Aorta (tissue), 5 donors: ENCODE measurements at places on chromosomes 12 and 14. TPM values are rescaled to one million over a fixed set of nuclear protein-coding genes. Genes with fewer than 3 reads are reported as not detected.

- no peak for DNase-seq
- no peak overlapping the region for H3K4me3 ChIP-seq
- H3K27me3 ChIP-seq: no peaks in the 10 kb centered on the region
- no peak overlapping the region for H3K27ac ChIP-seq
Observed at GRCh38 chr14:23518709-23519108, 32.9 kb downstream of the ZFHX2 start.

The SLC39A2 gene
- total RNA-seq: not detected

DNA sequence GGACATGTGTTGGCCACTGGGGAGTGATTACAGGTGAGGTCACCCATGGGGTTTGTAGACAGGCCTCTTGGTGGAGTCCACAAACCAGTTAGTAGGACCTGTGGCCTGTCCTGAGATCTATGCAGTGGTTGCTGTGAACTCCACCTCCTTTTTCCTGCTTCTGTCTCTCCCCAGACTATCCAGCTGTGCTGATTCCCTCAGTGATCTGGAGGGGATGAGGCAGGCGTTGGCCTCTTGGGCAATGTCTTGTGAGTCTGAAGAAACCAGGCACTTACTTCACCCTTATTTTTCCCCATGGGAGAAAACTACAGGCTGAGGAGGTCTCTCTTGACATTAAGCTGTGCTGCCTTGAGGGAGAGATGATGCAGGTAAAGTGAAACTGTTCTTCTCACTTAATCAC is 257.2 kb upstream of the PRICKLE1 start:
- no peak overlapping the region for H3K27ac ChIP-seq
- no peaks in the 10 kb centered on the region for H3K4me1 ChIP-seq
- no peak overlapping the region for H3K4me3 ChIP-seq
- no peaks in the 10 kb centered on the region for H3K27me3 ChIP-seq

- DNase-seq: no peak
- no peaks in the 10 kb centered on the region for H3K27me3 ChIP-seq
- H3K36me3 ChIP-seq: peaks cover 2% of the 10 kb centered on the region
Observed at GRCh38 chr12:27366621-27367020, 34.0 kb downstream of the BMAL2 start.

The CLEC6A gene
- not detected for total RNA-seq

DNA sequence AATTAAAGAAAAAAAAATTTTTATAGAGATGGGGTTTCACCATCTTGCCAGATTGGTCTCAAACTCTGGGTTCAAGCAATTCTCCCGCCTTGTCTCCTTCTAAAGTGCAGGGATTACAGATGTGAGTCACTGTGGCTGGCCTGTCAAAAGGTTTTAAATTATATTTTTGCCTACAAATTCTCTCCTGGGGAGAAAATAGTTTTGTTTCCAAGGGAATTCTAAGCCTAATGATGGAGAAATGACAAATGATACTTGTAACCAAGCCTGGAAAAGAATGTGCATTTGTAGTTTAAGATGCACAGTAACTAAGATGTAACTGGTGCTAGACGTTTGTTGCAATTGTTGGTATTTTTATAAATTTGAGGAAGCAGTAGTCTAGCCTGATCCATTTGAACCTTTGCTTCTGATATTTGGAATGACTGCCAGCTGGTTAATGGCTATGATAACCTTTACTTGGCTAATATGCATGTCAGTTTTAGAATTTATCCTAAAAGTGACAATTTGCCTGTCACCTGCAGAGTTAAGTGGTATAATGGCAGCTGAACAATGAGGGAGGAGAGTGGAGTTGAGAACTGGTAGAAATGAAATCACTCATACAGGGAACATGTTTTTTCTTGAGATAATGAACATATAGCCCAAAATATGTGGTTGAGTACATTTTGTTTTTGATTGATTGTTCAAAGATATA is 148.0 kb downstream of the FUT8 start:
- DNase-seq: no peak
- no peaks in the 10 kb centered on the region for H3K36me3 ChIP-seq
- H3K4me1 ChIP-seq: no peaks in the 10 kb centered on the region
- no peak overlapping the region for H3K4me3 ChIP-seq
- H3K27ac ChIP-seq: no peak overlapping the region

The ADGRD1 gene
- 97.6 TPM for total RNA-seq

DNA sequence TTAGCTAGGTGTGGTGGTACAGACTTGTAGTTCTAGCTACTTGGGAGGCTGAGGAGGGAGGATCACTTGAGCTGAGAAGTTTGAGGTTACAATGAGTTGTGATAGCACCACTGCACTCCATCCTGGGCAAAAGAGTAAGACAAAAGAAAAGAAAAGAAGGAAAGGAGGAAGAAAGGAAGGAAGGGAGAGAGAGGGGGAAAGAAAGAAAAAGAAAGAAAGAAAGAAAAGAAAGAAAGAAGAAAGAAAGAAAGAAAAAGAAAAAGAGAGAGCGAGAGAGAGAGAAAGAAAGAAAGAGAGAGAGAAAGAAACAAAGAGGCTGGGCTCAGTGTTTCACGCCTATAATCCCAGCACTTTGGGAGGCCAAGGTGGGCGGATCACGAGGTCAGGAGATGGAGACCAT is 10.3 kb upstream of the GNPTAB start:
- H3K36me3 ChIP-seq: no peaks in the 10 kb centered on the region
- no peaks in the 10 kb centered on the region for H3K27me3 ChIP-seq
- H3K4me1 ChIP-seq: no peaks in the 10 kb centered on the region

The CFAP251 gene
- 3.9 TPM for total RNA-seq

GRCh38 chr12:124543052-124543589 is 24.3 kb downstream of the NCOR2 start:
- H3K4me1 ChIP-seq: no peaks in the 10 kb centered on the region
- H3K27ac ChIP-seq: no peak overlapping the region
- H3K36me3 ChIP-seq: no peaks in the 10 kb centered on the region
- H3K27me3 ChIP-seq: no peaks in the 10 kb centered on the region
- H3K4me3 ChIP-seq: no peak overlapping the region

The JAG2 gene
- total RNA-seq: 32.1 TPM

The HSPA2 gene
- 28.9 TPM for total RNA-seq

GRCh38 chr12:3881281-3881950 is 8.2 kb upstream of the PARP11 start:
- no peaks in the 10 kb centered on the region for H3K36me3 ChIP-seq
- H3K4me3 ChIP-seq: no peak overlapping the region
- H3K27ac ChIP-seq: no peak overlapping the region

GRCh38 chr12:70194076-70194475 is 49.2 kb upstream of the CNOT2 start:
- H3K27ac ChIP-seq: no peak overlapping the region
- H3K27me3 ChIP-seq: no peaks in the 10 kb centered on the region
- no peak overlapping the region for H3K4me3 ChIP-seq
- H3K36me3 ChIP-seq: no peaks in the 10 kb centered on the region
- no peak for DNase-seq

DNA sequence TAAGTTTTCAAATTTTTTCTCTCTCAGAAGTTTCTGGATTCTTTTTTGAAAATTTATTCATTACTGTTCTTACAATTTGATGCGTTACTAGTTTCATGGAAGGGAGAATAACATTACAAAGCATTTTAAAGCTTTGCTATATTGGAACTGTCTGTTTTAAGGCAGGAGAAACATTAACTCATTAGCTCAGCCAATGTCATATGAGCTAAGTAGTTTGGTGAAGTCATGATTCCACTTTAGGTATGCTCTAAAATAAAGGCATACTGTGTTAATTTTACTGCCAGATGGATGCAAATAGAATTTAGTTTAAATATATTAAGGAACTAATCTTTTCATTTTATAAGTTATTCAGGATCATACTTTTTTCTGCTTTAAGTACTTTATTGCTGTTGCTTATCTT is 46.0 kb downstream of the ARID2 start:
- no peak for DNase-seq
- H3K27ac ChIP-seq: no peak overlapping the region
- H3K36me3 ChIP-seq: no peaks in the 10 kb centered on the region
- no peak overlapping the region for H3K4me3 ChIP-seq

- no peaks in the 10 kb centered on the region for H3K27me3 ChIP-seq
- H3K4me3 ChIP-seq: no peak overlapping the region
- DNase-seq: no peak
- no peaks in the 10 kb centered on the region for H3K4me1 ChIP-seq
- H3K36me3 ChIP-seq: no peaks in the 10 kb centered on the region
Observed at GRCh38 chr12:13377698-13378097, 181.2 kb downstream of the EMP1 start.

DNA sequence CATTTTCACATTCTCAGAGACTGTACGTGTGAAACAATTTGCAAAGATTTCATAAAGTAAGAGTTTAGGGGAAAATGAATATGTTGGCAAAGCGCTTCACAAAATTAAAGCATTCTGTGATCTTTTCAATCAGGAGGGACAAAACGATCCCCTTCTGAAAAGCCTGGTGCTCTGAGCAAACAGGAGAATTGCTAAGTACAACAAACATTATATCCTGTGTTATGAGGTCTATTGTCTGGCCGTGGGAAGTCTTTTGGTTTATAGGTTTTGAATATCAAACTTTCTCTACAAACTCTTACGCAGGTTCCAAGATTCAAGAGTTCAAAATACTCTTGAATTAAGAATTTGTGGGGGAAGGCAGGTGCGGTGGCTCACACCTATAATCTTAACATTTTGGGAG is 7.2 kb upstream of the FOXN3 start:
- no peaks in the 10 kb centered on the region for H3K36me3 ChIP-seq
- H3K4me3 ChIP-seq: no peak overlapping the region
- no peaks in the 10 kb centered on the region for H3K4me1 ChIP-seq
- H3K27ac ChIP-seq: no peak overlapping the region
- no peaks in the 10 kb centered on the region for H3K27me3 ChIP-seq

DNA sequence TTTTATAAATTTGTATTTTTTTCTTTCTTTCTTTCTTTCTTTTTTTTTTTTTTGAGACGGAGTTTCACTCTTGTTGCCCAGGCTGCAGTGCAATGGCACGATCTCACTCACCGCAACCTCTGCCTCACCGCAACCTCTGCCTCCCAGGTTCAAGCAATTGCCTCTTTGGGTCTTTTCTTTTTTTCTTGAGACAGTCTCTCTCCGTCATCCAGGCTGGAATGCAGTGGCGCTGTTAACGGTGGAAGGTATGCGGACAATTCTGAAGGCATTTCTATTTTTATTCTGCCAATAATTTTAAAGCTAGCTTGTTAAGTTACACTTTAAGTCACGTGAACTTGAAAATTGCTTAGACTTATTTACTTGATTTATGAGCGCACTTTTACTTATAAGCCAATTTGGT is 8.8 kb upstream of the PHC1 start:
- H3K4me1 ChIP-seq: no peaks in the 10 kb centered on the region
- H3K27ac ChIP-seq: no peak overlapping the region
- no peaks in the 10 kb centered on the region for H3K27me3 ChIP-seq
- no peak overlapping the region for H3K4me3 ChIP-seq
- H3K36me3 ChIP-seq: no peaks in the 10 kb centered on the region

DNA sequence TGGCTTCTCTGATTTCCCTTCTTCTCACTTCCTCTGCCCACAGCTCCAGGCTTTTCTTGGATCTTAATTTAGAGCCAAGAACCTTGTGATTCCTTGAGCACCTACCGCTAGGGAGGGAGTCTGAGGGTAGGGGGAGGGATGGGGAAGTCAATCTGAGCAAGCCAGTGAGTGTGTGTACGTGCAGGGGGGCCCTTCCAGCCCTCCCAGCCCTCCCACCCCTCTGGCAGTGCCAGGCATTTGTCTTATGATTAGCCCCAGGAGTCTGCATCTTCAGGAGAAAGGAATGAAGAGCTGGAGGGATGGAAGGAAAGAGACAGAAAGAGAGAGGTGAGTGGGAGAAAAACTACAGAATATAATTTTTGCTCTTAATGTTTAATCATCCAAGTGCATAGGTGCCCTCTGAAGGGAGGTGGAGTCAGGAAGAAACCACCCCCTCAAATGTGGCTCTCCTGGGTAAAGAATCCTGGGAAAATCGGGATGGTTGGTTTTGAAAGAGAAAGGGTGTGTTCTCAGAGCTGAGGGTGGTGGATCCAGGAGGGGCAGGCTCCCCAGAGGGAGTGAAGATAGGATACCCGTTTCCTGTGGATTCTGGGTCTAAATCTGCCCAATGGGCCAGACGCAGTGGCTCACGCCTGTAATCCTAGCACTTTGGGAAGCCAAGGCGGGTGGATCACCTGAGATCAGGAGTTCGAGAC is 2.1 kb downstream of the PIANP start:
- H3K36me3 ChIP-seq: no peaks in the 10 kb centered on the region
- no peak overlapping the region for H3K27ac ChIP-seq
- H3K4me3 ChIP-seq: no peak overlapping the region
- H3K27me3 ChIP-seq: no peaks in the 10 kb centered on the region
- peak; percentile 37 for DNase-seq
- no peaks in the 10 kb centered on the region for H3K4me1 ChIP-seq

DNA sequence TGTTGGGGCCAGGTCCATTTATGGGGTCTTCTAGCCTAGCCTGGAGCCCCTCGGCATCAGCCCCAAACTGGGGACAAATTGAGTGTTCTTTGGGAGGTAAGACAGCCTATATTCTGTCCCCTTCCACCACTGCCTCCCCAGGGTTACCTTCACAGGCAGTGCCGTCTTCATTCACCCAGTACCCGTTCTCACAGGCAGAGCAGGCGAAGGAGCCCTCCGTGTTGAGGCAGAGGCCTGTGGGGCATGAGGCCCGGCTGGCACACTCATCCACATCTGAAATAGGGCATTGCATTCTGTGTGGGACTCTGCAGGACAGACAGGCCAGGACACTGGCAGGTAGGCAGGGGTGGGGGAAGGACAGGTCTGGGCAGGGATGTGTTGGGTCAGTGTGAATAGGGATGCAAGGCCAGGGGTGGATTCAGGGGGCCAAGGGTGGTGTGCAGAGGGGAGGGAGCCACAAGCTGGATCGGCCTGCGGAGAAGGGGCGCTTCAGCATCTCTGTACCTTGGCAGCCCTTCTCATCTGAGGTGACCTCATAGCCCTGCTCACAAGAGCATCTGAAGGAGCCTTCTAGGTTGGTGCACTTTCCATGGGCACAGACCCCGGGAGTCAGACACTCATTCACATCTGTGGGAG is 16.1 kb downstream of the ISCA2 start:
- no peaks in the 10 kb centered on the region for H3K27me3 ChIP-seq
- no peak overlapping the region for H3K27ac ChIP-seq
- H3K4me1 ChIP-seq: no peaks in the 10 kb centered on the region
- DNase-seq: peak; percentile 45
- no peak overlapping the region for H3K4me3 ChIP-seq

DNA sequence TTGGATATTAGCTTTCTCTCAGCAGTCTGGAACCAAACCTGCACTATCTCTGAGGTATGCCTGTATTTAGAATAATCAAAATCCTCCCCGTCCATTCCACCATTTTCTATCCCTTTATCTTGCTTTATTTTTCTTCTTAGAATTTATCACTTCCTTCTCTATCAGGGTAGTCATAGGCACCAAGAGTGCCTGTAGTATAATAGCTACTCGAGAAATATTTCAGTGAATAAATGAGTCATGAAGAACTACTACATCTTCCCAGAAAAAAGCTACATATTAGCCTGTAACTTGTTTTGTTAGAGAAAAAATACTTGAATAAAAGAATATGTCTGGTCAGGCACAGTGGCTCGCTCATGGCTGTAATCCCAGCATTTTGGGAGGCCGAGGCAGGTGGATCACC is 4.3 kb downstream of the SLC2A14 start:
- peaks cover 1% of the 10 kb centered on the region for H3K27me3 ChIP-seq
- no peaks in the 10 kb centered on the region for H3K36me3 ChIP-seq
- H3K27ac ChIP-seq: no peak overlapping the region
- no peaks in the 10 kb centered on the region for H3K4me1 ChIP-seq
